ENCODE measurements at places on chromosomes 7 and 10. TPM values are rescaled to one million over a fixed set of nuclear protein-coding genes. Genes with fewer than 3 reads are reported as not detected.

Gene FAM237B
- total RNA-seq: not detected

GRCh38 chr10:116989439-116989838, 15.5 kb downstream of the SHTN1 start:
- no peak overlapping the region for H3K27ac ChIP-seq
- H3K36me3 ChIP-seq: no peaks in the 10 kb centered on the region
- H3K4me3 ChIP-seq: no peak overlapping the region
- H3K27me3 ChIP-seq: no peaks in the 10 kb centered on the region
- H3K4me1 ChIP-seq: no peaks in the 10 kb centered on the region

Gene CFAP69
- total RNA-seq: 18.5 TPM

DNA sequence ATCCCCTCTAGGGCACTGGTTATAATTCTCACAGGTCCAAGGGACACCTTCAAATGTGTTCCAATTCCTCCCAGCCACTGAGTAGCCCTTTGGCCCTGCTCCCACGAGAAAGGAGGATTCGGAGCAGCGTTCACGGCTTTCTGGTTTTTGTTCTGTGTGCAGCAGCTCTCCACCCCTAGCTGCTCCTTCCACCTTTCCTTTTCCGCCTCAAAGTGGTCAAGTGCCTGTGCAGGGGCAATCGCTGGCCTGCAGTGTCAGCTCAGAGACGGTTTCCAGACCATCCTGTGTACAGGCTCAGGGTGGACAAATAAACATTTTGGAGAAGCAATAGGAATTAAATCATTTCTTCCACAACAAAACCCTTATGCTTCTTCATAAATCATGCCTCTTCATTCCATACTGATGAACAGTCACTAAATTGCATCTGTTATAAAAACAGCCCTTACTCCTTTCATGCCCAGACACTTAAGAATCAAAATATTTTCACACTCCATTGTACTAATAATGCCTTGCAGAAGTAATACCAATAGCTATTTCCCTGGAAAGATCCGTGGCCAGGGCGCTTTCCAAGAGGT, 1.1 kb downstream of the KIAA1549 start:
- H3K27ac ChIP-seq: no peak overlapping the region
- H3K27me3 ChIP-seq: no peaks in the 10 kb centered on the region
- H3K4me3 ChIP-seq: peak overlapping the region; percentile 73
- H3K4me1 ChIP-seq: peaks cover 25% of the 10 kb centered on the region
- DNase-seq: no peak
- H3K36me3 ChIP-seq: no peaks in the 10 kb centered on the region

Gene PGAM2
- total RNA-seq: 4.2 TPM

DNA sequence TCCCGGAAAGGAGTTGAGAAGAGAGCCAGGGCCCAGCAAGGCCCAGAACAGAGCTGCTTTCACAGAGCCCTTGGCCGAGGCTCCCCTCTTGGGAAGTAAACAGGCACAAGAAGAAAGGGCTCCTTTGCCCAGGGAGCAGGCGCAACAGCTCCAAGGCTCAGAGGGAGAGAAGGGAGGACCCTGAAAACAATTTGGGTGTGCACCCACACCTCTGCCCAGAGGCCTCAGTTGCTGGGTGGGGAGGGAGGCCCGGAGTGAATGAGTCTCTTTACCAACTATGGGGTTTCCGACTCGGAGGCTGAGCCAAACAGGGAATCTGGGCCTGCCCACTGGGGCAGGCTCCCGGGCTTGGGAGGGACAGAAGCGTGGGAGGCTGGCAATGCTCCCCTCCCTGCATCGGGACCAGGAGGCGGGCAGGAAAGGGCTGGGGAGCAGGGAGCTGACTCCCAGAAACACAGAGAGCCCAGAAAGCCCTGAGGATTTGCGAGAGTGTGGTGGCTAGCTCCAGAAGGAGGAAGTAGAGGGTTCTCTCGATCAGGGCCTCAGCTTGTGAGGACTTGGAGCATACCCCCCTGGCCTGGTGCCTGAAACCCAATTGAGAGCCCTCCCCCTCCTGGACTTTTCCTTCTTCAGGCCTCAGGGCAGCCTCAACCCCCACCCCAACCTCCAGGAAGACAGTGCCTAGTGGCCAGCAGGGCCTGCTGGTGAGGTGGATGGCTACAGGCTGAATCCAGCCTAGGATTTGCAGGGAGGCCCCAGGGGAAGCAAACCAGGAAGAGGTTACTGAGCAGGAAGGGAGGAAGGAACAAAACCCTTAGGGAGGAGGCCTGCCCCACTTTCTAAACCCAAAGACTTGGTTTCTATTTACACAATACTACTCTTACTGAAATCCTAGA, 6.2 kb downstream of the C10orf105 start:
- no peak overlapping the region for H3K4me3 ChIP-seq
- H3K4me1 ChIP-seq: peaks cover 20% of the 10 kb centered on the region
- H3K27ac ChIP-seq: peak overlapping the region; percentile 50
- no peaks in the 10 kb centered on the region for H3K27me3 ChIP-seq

Measured in PC-9 (cell line).